ENCODE measurements at places on chromosomes 7 and 10. TPM values are rescaled to one million over a fixed set of nuclear protein-coding genes. Genes with fewer than 3 reads are reported as not detected.

- no peak for DNase-seq
Observed at GRCh38 chr7:70884809-70885208, 247.1 kb upstream of the GALNT17 start.

- DNase-seq: no peak
Observed at GRCh38 chr7:149334219-149334618, 72.2 kb downstream of the ZNF783 start.

LDB3 gene
- 0.20 TPM for total RNA-seq

DNA sequence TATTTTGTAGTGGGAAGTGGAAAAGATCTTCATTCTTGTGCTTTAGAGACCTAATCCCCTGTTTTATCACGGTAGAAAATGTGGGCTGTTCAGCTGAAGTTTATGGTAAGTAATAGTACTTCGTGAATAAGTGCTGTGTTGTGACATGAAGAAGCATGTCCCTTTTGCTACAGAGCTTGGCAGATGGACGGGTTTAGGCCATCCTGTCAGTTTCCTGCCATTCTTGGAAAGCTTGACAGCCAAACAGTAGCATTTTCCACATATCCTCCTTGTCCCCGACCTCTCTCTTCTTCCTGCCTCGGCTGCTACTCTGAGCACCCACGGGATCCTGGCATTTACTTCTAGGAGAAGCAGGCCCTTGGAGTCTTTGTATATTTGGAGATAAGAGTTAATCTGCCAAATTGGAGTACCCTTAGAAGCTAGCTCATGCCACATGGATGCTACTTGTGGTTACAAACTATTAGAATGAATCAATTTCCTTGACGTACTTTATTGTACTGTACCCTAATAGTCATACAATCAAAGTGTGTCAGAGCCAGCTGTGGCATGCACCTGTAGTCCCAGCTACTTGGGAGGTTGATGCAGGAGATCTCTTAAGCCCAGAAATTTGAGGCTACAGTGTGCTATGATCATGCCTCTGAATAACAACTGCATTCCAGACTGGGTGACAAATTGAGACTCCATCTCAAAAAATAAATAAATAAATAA is 39.2 kb downstream of the PNLIPRP3 start:
- DNase-seq: no peak

BTBD16 gene
- 1.5 TPM for total RNA-seq

GRCh38 chr7:90689260-90689659 is 93.1 kb downstream of the CDK14 start:
- no peak for DNase-seq

DNA sequence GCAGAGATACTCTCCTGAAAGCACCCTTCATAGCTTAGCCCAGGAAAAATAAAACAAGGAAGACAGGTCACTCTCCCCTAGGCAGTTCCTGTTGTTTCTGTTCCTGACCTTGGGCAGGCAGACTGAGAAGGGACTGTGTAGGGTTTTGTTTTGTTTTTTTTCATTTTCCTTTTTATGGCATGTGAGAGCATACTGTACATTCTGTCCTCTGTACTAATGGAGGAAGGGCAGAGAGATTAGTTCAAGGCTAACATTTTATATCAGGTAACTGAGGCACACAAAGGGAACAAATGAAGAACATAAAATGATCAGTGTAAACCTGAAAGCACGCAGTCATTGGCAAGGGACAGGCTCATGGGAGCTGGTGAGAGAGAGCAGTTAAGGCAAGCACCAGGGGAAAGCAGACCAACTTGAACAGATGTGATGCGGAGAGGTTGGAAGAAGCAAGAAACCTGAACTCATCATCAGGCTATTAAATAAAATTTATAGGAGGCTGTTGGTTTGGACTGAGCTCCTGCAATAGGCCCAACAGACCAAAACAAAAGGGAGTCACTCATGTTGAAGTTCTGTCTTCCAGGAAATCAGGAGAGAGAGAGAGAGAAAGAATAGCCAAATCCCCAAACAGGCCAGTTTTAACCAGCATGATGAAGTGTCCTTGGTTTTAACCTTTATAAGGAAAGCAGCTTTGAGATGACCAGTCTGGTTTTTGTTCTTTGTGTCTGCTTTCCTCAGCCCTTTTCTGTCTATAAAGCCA is 34.1 kb upstream of the PDCD4 start:
- DNase-seq: no peak

- peak; percentile 59 for DNase-seq
Observed at GRCh38 chr7:101124376-101125056, 2.4 kb upstream of the SERPINE1 start.

UFSP1 gene
- total RNA-seq: 1.8 TPM

CACUL1 gene
- 16.1 TPM for total RNA-seq
